Colonic mucosa (tissue), 4 donors: ENCODE measurements at places on chromosomes 4 and X. TPM values are rescaled to one million over a fixed set of nuclear protein-coding genes. Genes with fewer than 3 reads are reported as not detected.

ITIH6 gene
- total RNA-seq, result not detected

DNAAF6 gene
- not detected for total RNA-seq

NDNF gene
- 30.4 TPM for total RNA-seq

OPRPN gene
- total RNA-seq, result not detected

DOK7 gene
- 1.5 TPM for total RNA-seq

SPANXN4 gene
- total RNA-seq, result not detected

FGFR3 gene
- 52.9 TPM for total RNA-seq

NMU gene
- 0.66 TPM for total RNA-seq

FGFRL1 gene
- total RNA-seq, result 16.0 TPM

IGSF1 gene
- 0.19 TPM for total RNA-seq

MAOB gene
- 9.2 TPM for total RNA-seq

NIPAL1 gene
- total RNA-seq, result 38.7 TPM

TRMT44 gene
- 15.6 TPM for total RNA-seq
